Activated naive CD4-positive, alpha-beta T cell treated with anti-CD3 and anti-CD28 coated beads, Interleukin-2, amount 50 U/mL, for 72 hours (primary cell): ENCODE measurements at places on chromosomes 12 and 14.

DNA sequence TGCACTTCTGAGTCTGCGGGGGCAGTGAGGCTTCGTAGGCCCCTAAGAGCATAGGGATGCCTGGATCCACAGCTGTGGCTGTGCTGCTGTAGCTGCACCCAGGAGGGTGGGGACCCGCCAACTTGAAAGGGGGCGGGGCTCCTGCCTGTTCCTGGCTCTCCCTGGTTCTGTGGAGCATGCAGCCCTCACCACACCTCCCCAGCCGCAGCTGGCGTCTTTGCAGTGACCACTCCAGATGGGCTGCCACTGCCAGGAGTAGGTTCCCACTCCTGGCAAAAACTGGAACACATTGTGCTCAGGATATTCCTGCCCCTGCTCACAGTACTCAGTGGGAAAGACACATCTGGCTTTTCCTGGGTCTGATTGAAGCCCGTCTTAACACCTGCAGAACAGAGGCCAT is 35.8 kb downstream of the TIMELESS start:
- no peak for DNase-seq

DNA sequence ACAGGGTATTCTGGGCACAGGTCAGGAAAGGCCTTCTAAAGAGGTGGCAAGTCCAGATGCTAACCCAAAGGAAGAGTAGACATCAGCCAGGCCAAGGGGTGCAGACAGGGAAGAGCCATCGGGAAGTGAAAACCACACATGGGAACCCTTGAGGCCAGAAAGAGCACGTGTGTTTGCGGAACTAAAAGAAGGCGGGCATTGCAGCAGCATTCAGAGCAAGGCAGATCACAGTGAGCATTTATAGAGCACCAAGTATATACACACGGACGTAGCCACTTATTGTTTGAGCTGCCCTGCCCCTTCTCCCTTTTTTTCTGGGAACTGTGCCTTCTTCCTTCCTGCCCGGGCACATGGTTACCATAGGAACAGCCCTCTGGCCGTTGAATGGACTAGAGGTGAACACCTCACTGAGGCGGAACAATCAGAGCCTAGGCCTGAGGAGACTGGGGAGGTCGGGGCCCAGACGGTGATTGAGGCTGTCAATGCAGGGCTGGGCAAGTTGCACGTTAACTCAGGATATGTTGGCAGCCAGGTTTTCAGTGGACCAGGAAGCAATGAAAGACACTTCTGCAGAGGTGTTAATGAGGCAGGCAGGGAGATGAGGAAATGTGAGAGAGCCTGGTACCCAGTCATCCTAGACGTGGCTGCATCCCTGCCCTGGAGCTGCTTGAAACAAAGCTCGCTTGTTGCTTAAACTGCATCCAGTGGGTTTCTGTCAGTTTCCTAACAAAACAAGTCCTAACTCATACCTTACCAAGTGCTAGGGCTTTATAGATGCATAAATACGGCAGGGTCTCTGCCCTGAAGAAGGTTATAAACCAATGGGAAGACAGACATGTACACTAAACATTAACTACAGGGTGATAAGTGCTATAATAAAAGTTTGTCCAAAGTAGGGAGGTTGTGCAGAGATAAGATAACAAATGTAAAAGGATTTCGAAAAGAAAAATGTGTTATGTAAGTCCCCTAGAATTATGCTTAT is 34.2 kb downstream of the MOAP1 start:
- no peak for DNase-seq

GRCh38 chr12:108697905-108698304 is 33.4 kb downstream of the CORO1C start:
- no peak for DNase-seq

DNA sequence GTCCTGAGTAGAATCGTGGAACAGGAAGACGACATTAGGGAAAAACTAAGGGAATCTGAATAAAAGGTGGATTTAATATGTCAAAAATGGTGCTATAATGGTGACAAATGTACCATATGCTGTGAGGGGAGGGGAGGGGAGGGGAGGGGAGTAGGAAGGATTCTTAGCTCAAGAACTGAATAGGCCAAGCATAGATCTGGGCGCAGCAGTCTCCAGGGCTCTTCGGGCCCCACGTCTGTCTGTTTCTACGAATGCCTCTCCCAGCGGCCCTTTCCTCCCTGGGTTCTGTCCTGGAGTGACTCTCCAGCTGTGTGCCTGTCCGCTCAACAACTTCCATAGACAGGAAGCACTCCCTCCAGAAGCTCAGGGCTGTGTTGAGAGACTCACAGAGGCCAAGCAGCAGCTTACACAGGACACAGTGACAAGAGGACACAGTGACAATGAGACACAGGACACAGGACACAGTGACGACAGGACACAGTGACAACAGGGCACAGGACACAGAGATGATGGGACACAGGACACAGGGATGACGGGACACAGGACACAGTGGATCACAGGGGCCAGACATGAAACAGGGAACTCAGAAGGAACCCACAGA is 42.4 kb upstream of the PPP2R5C start:
- no peak for DNase-seq

DNA sequence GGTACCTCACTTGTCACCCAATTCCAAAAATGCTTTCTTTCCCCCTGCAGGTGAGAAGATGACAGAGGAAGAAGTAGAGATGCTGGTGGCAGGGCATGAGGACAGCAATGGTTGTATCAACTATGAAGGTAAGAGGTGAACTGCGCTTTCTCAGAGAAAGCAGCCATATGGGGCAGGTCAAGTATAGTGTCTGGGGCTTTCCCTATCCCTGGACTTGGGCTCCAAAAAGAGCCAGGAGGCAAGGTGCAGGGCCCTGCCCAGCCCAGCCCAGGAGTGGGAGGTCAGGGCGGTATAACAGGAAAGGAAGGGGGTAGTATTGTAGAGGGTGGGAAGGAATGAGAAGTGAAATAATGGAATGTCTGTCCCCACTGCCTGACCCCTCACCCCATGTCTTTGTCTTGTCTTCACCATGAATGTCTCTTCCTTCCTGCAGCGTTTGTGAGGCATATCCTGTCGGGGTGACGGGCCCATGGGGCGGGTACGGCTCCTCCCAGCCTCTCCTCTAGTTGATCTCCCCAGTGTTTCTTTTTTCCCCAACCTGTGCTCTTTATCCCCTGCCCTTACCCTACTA is 2.1 kb downstream of the MYL6 start:
- no peak for DNase-seq
